ENCODE measurements at places on chromosomes 6 and 20. TPM values are rescaled to one million over a fixed set of nuclear protein-coding genes. Genes with fewer than 3 reads are reported as not detected.
A peak's percentile ranks its signal among the peaks of the same experiment; 100 is the strongest.

MROH8 gene
- 1.0 TPM for total RNA-seq

EYA2 gene
- total RNA-seq: not detected

HSPA12B gene
- not detected for total RNA-seq

SLC52A3 gene
- 6.5 TPM for total RNA-seq

TFAP2C gene
- 7.6 TPM for total RNA-seq

PCSK2 gene
- 0.91 TPM for total RNA-seq

EDN3 gene
- not detected for total RNA-seq

TLDC2 gene
- 13.6 TPM for total RNA-seq

UBE2V1 gene
- total RNA-seq: 38.1 TPM

FAM83C gene
- not detected for total RNA-seq

DOK5 gene
- total RNA-seq: 3.5 TPM

- DNase-seq: no peak
These were observed 1.2 kb downstream of the KCNK17 start for GRCh38 chr6:39312912-39313525.

DNA sequence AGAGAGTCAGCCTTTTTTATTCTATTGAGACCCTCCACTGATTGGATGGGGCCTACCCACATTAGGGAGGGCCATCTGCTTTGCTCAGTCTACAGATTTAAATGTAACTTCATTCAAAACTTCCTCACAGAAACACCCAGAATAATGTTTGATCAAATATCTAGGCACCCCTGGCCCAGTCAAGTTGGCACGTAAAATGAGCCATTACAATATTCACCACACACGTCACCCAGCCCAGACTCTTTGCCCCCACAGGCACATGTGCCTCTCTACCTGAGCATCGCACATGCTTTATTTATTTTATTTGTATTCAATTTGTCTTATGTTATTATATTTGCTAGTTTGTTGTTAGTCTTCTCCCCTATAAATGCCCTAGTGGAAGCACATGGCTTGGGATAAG, 70.9 kb upstream of the EYA2 start:
- no peak for DNase-seq

DNA sequence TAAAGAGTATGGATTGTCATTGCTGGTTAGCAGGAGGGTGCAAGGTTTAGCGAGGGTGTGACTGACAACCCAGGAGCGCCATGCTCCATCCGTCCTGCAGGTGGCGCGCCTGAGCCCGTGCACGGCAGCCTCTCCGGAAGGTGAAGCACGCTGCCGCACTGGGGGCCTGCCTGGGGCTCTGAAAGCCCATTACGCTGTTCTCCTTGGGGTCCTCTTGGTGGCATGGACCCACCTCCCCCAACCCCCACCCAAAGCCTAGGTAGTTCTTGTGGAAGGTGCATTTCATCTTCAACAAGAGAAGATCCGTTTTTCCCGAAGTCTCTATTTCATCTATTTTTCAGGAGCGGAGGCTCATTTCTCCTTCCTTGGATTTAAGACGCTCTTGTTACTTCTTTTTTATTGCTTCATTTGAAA, 197.4 kb upstream of the KCNG1 start:
- no peak for DNase-seq

GRCh38 chr20:8718279-8718678, 350.6 kb upstream of the PLCB4 start:
- no peak for DNase-seq

GRCh38 chr6:89500611-89501010, 67.7 kb downstream of the ANKRD6 start:
- DNase-seq: no peak

GRCh38 chr20:42442716-42443115, 747.0 kb downstream of the PTPRT start:
- no peak for DNase-seq

- no peak for DNase-seq
These were observed 19.3 kb downstream of the ACSS1 start for GRCh38 chr20:25038591-25039015.

- no peak for DNase-seq
These were observed 29.4 kb upstream of the ASF1A start for GRCh38 chr6:118864341-118865099.

DNA sequence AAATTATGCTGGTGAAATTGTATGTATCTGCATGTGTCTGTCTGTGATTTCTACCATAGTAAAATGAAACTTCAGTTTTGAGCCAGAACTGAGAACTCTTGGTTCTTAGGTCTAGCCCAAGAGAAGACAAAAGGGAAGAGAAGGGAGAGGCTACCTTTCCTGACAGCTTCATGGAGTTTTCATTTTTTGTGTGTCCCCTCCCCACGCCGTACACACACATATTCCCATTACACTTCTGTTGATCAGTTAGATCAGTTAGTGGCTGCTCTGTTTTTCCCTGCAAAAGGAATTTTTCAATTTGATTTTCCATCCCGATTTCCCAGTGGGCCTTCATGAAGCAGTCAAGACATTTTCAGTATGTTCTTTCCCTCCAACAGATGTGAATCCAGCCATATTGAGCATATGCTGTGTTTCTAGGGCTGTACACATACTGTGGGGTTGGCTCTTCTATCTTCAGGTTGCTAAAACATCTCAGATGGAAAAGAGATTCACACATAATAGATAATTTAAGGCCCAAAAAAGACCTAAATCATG, 52.5 kb downstream of the HIVEP1 start:
- no peak for DNase-seq

DNA sequence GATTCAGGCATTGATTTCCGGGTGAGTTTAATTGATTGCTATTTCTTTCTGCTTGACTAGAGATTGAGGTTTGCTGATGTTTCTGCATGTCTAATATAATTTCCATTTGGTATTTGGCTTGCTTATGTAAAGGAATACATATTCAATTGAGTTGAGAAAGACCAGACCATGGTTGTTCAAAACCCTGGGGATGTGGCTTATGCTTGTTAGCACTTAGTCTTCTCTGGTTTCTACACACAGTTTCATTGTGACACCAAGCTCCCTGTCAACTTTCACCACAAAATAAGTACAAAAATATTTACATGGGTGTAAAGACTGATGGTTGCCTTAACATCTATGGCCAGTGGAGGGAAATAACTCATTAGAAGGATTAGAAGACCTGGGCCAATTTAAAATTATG, 209.6 kb downstream of the CDH26 start:
- DNase-seq: no peak

GRCh38 chr6:44096612-44097011, 30.6 kb downstream of the MRPL14 start:
- peak; percentile 62 for DNase-seq

GRCh38 chr6:167402195-167402686, 77.4 kb downstream of the TTLL2 start:
- no peak for DNase-seq

- DNase-seq: peak; percentile 66
These were observed 85.5 kb upstream of the TENT5A start for GRCh38 chr6:81838031-81838430.

GRCh38 chr6:169087443-169088041, 166.1 kb downstream of the THBS2 start:
- no peak for DNase-seq

GRCh38 chr20:25056690-25057233, 1.2 kb downstream of the ACSS1 start:
- no peak for DNase-seq

DNA sequence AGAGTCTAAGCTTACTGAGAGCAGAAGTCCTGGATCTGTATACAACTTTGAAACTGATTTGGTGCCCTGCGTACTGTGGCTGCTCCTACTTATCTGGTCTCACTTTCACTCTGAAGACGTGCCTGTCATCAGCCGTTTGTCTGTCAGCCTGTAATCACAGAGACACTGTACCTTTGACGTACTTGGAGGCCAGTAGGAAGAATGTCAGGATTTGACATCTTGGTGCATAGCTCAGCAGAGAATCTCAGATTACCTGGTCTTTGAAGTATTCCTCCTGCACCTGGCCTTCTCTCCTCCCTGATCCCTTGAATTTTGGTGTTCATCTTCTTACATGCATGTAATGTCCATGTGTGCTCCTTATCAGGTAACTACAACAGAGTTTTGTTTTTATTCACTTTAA, 37.7 kb downstream of the DSE start:
- no peak for DNase-seq

GRCh38 chr6:69693762-69694161, 103.0 kb downstream of the LMBRD1 start:
- DNase-seq: no peak

- peak; percentile 6 for DNase-seq
These were observed 31.5 kb downstream of the KDM1B start for GRCh38 chr6:18186540-18187250.

DNA sequence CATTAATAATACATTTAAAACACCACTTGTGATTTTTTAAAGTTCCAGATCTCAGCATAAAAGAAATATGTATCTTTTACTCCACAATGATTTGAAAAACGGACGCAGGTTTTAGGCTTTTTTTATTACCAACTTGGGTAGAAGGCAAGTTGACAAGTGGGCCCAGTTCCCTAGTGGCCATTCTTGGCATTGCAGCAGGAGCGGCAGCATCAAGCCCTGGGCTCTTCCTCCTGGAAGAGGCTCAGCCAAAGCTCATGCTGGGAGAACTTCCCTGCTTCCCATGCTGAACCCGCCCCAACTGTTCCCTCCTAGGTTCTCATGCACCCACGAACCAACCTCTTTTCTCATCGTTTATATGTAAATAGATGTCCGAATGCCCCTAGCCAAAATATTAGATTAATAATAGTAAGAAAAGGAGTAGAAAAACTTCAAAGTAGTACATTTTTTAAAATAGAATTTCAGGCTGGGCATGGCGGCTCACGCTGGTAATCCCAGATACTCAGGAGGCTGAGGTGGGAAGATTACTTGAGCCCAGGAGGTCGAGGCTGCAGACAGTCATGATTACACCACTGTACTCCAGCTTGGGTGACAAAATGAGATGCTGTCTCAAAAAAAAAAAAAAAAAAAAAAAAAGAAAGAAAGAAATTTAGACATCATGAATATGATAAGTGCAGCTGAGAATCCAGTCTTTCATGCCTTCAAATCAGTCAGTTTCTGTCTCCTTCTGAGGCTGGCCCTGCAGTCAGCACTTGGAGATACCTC, 18.2 kb upstream of the MYB start:
- DNase-seq: peak; percentile 11

GRCh38 chr6:138517635-138518034, 18.3 kb upstream of the NHSL1 start:
- DNase-seq: no peak
